Stimulated activated CD4-positive, alpha-beta T cell treated with anti-CD3 and anti-CD28 coated beads, Interleukin-1b, Interleukin-23, amount 100 ng/mL, for 48 hours (primary cell): ENCODE measurements at places on chromosomes 5 and 9.

DNA sequence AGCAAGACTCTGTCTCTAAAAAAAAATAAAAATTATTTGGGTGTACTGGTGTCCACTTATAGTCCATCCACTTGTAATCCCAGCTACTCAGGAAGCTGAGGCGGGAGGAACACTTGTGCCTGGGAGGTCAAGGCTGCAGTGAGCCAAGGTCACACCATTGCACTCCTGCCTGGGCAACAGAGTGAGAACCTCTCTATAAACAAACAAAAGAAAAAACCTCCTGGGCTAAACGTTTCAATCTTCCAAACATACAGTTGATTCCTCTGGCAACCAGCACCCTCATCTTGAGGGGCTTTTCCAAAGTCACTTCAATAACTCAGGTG lies 13.9 kb upstream of the CDK5RAP2 start:
- DNase-seq: no peak

- DNase-seq: no peak
Observed at GRCh38 chr5:64939772-64940510, 171.2 kb downstream of the CWC27 start.

GRCh38 chr9:26326563-26326962 lies 566.0 kb downstream of the CAAP1 start:
- DNase-seq: no peak

GRCh38 chr5:115179030-115179393 lies 9.3 kb upstream of the TRIM36 start:
- no peak for DNase-seq

DNA sequence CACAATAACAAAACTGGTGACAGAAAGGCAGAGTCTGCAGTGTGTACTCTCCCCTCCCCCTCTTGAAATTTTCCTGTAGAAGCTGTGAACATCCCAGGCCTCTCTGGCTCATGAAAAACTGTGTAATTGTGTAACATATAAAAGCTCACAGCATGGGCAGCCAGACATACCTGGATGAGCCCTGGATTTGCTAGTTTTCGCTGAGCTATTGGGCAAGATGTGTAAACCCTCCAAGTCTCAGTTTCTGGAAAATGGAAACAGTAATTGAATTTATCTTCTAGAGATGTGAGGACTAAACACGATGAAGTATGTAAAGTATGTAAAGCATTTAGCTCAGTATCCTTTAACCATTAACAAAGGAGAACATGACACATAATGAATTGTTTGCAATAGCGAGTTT lies 143.2 kb upstream of the ANKH start:
- no peak for DNase-seq

- DNase-seq: no peak
Observed at GRCh38 chr9:72586388-72587130, 65.2 kb downstream of the TMC1 start.

DNA sequence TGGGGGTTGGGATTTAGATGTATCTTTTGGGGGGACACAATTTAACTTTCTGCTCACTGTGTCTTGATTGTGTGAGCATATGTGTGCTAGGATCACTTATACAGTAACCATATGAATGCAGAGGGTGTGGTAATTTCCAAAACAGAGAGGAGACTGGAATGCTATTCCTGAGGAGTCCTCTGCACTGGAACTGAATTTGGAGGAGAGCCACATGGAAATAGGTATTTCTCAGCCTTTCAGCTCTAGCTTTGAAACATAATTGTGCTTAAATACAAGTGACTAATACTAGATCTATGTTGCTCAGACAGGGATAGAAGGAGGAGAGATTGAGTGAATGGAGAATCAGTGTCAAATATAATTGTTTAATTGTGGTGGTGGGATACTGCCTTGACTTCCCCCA lies 45.5 kb downstream of the FOCAD start:
- no peak for DNase-seq

DNA sequence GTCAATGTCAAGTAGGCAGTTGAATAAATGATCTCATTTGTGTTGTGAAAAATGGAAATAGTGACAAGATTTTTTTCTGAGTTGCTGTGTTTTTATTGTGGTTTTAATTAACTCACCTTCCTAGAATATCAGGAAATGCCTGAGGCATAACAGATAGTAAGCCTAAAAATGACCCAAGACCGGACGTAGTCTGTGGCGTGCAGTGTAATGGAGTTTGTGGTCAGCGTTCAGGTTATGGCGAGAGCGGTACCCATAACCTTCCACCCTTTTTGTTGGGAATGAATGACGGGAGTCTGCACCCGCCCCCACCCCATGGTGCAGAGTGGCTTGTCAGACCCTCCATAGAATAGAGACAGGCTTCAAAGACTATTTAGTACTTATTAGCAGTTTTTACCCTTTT lies 119.3 kb downstream of the GALNT10 start:
- DNase-seq: no peak

DNA sequence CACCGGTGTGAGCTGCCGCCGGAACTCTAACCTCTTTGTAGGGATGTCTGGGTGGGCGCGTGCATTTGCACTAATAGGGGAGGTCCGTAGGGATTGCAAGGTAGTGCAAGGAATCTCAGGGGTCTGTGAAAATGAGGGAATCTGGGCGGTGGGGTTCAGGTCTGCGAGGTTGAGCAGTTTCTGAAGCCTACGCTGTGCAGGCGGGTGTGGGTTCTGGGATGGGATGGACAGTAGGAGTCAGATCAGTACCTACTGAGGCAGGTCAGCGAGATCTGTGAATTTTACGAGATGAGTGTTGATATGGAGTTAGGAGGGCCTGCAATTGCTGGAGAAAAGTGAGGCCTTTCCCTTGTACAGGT lies 856 bp upstream of the ATOSB start:
- DNase-seq: no peak

- no peak for DNase-seq
Observed at GRCh38 chr9:90726215-90726614, 75.4 kb upstream of the SYK start.

- DNase-seq: no peak
Observed at GRCh38 chr9:75046725-75047345, 18.7 kb upstream of the CARNMT1 start.

DNA sequence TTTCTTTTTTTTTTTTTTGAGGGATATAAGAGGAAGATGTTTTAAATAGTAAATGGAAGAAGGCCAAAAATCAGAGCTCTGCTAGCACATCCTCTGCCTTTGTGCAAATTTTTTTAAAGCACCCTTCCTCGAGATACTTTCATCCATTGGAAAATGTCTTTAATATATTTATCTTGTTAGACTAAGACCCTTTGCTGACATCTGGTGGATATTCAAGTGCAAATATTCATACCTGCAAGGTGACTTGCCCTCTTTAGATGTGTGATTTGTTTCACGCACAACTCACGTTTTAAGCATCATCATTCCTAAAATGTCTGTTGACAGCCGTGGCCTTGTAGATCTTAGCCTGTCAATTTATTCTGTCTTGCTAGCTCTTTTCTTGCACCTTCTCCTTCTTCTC lies 258.5 kb downstream of the AGTPBP1 start:
- no peak for DNase-seq

DNA sequence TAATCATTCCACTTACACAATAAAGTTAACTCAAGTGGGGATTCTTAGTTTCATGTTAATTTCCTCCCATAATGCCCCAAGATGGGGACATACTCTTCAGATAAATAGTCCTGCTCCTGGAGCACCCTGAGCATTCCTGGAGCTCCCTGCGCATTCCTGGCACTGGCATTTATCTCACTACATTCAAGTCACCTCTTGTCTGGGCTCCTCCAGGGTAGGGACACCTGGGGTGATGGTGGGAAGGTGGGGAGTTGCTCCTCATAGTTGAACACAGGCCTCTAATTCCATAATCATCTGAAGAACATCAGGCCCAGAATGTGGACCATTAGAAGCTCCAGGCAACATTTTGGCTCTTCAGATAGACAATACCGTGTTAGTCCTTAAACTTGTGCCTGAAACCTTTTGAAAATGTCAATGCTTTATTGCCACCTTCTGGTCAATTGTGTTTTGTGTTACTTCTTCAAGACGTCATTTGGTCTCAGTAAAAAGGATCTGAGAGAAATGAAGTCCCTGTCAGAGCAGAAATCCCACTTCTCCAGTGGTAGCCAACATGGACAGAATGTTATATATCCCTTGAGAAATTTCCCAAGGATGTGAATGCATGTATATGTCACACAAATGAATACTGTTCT lies 14.2 kb upstream of the AGGF1 start:
- DNase-seq: no peak

- no peak for DNase-seq
Observed at GRCh38 chr5:34001241-34001841, 6.5 kb downstream of the AMACR start.

GRCh38 chr5:168939887-168940544 lies 360.8 kb upstream of the PANK3 start:
- no peak for DNase-seq

GRCh38 chr5:109307951-109308350 lies 101.8 kb downstream of the PJA2 start:
- no peak for DNase-seq

- DNase-seq: no peak
Observed at GRCh38 chr5:158502686-158503085, 597.0 kb downstream of the EBF1 start.

DNA sequence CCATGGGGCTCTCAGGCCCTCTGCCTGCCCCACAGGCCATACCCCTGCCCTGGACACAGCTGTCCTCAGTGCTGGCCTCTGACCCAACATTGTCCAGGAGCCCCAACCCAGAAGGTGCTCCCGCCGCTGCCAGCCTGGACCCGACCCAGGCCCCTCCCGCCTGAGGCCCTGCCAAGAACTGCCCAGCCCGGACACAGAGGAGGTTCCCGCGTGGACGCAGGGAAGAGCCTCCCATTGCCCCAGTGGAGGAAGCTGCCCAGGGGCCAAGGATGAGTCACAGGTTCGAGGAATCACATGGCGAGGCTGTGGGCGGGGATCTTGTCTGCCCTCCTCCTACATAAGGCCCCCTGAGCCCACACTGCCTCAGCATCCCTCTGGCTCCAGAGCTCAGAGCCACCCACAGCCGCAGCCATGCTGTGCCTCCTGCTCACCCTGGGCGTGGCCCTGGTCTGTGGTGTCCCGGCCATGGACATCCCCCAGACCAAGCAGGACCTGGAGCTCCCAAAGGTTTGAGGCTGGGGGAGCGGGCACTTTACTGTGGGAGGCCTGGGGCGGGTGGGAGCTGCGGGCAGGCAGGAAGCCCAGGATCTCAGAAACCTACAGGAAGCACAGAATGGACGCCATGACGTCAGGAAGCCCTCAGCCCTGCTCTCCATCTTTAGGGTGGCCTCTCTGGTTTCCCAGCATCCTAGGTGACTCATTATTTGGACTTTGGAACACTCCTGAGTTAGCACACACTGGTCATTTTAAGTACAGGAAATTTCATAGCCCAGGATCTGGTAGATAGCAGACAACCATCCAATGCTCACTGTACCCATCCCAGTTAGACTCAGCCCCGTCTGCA lies at the start of gene PAEP:
Gene PAEP, plus strand, starts transcription at position 366 of the 844 bp plus-strand sequence.
- no peak for DNase-seq

- DNase-seq: no peak
Observed at GRCh38 chr9:121529237-121529987, 29.8 kb upstream of the GGTA1 start.

DNA sequence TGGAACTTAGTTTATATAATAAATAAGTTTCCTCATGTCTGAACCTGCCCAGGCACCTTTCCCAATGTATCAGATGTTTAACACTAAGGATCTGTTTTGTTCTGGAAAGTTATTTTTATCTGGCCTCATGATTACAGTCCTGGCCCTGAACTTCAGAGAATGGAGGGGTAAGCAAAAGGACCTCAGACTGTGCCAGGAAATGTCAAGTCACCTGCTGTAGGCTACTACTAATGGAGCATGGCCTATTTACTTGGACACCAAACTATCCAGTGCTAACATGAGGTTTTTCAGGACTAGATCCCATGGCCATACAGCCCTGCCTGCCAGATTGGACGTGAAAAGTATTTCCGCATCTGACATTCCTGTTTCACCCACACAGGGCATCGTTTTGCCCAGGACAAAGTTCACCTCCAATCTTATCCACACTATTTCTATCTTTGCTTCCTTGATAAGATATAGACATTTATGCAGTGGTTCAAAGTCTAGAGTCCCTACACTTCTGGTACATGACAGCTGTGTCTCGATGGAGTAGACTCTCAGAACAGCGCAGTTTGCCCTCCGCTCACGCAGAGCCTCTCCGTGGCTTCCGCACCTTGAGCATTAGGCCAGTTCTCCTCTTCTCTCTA lies at the start of gene BTNL8:
Gene BTNL8, plus strand, starts transcription at position 539 of the 626 bp plus-strand sequence. CDS start 152 bp downstream, outside the sequence.
- DNase-seq: no peak

GRCh38 chr9:131012396-131012917 lies 3.5 kb downstream of the LAMC3 start:
- DNase-seq: no peak

DNA sequence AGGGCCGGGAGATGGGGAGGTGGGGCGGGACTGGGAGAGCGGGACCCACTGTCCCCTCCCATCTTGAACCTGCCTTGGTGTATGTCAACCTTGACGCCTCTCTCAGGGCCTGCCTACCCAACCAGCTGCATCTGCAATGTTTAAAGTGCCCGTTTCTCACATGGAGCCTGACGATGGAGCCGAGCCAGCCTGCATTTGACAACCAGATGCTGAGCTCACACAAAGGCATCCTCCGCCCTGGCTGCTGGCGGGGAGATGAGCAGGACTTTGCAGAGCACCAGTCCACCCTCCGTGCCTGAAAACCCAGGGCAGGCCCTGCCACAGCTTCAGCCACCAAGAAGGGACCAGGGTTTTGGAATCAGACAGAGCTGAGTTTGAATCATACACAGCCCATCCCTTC lies 141.1 kb upstream of the SMIM23 start:
- DNase-seq: no peak

GRCh38 chr9:107049803-107050184 lies 186.8 kb downstream of the ZNF462 start:
- no peak for DNase-seq

- no peak for DNase-seq
Observed at GRCh38 chr9:108014353-108014752, 524.8 kb upstream of the KLF4 start.
